Activated CD4-positive, alpha-beta T cell treated with anti-CD3 and anti-CD28 coated beads, Interleukin-2, amount 50 U/mL, for 16 hours (primary cell): ENCODE measurements at places on chromosomes 1 and 21.

GRCh38 chr1:19229828-19230325 is 19.8 kb upstream of the UBR4 start:
- DNase-seq: no peak

GRCh38 chr1:164515231-164515630 is 43.8 kb upstream of the PBX1 start:
- no peak for DNase-seq

- no peak for DNase-seq
Measured at GRCh38 chr1:94119306-94119705, 1.6 kb downstream of the ABCA4 start.

DNA sequence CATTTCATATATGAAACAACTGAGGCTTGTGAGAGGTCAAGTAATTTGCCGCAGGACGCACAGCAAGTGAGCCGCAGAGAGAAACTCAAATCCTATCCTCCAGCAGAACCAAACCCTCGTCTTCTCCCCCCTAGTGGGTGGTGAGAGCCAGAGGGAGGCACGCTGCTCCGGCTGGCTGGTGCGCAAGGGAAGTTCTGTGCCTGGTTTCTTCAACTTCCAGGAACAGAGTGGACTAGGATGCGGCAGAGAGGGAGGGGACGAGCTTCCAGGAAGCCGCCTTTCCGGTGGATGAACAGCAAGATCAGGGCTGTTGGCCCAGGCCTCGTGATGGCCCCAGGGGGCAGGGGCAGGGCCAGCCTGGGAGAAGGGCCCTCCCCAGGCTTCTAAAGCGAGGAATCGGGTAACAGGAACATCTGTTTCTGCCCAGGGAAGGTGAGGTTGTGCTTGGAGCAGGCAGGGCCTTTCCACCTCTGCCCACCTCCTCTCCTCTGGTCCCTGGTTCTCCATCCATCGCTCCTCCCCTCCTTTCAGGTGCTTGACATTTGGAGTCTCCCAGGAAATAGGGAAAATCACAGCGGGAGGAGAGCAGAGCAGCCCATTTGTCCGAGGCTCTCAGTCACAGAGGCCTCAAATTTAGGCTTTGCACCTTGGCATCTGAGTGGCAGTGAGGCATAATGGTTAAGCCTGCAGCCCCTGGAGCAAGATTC is 16.8 kb upstream of the PDIK1L start:
- no peak for DNase-seq

DNA sequence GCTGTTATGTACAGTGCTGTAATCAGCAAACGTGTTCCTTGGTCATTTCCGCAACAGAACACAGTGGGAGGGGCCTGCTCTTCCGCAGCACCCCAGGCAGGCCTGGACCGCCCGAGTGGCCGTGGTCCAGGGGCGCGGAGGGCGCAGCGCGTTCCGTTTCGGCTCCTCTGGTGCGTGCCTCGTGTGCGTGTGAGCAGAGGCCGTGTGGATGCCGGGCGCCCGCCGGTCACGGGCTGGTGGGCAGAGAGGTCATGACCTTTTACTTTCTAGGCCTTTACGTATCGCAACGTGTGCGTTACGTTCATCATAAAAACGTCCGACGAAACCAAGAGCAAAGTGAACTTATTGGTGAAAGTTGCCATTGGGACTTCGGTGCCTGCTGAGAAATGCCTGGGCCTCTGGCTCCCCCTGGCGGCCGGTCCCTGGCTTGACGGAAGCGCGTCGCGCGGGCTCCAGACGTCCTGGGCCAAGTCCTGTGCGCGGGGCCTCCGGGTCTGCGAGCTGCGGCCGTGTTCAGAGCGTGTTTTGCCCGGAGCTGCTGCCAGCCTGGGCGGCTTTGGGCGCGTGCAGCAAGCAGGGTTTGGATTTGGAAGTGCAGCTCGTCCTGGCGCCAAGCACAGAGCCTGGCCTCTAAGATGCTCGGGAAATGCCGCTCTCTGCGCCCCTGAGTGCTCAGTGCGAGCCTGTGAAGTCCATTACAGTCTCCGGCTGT is 34.4 kb downstream of the COL18A1 start:
- peak; percentile 85 for DNase-seq

DNA sequence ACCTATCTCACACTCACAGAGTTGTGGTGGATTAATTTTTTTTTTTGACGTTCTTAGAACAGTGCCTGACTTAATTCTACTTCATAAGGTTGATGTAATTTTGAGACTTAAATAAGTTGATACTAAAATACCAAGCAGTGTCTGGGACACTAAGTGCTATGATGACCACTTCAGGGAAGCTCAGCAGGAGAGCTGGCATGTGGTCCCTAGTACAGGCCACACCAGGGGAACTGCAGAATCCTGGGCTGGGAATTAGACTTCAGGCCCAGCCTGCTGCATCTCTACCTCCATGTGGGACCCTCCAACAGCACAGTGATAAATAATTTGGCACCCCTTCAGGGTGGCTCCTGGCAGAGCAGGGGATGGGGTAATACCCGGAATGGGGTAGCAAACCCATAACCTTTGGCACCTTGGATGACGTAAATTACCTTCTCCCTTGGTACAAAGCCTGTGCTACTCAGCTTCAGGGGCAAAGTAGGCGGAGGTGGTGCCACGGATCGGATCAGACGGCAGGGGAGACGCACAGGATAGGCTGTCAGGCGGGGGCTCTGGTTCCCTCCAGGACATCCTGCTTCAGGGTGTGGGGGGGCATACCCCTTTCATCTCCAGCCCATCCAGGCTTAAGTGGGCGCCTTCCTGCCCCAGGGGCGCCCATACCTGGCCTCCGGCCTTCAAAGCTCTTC is 4.8 kb downstream of the MFSD2A start:
- DNase-seq: no peak

DNA sequence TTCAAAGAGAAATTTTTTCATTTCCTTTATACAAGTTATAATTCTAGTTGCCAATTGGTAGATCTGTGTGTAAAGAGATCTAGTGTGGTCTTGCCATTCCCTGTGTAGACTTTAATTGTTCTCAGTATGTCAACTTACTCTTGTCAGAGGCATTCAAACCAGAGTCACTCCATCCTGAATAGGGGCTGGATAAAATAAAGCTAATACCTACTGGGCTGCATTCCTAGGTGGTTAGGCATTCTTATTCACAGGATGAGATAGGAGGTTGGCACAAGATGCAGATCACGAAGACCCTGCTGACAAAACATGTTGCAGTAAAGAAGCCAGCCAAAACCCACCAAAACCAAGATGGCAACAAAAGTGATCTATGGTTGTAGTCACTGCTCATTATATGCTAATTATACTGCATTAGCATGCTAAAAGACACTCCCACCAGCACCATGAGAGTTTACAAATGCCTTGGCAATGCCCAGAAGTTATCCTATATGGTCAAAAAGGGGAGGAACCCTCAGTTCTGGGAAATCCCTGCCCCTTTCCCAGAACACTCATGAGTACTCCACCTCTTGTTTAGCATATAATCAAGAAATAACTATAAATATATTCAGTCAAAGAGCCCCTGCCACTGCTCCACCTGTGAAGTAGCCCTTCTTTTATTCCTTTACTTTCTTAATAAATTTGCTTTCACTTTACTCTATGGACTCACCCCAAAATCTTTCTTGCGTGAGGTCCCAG is 74.0 kb upstream of the ADAMTS5 start:
- no peak for DNase-seq

DNA sequence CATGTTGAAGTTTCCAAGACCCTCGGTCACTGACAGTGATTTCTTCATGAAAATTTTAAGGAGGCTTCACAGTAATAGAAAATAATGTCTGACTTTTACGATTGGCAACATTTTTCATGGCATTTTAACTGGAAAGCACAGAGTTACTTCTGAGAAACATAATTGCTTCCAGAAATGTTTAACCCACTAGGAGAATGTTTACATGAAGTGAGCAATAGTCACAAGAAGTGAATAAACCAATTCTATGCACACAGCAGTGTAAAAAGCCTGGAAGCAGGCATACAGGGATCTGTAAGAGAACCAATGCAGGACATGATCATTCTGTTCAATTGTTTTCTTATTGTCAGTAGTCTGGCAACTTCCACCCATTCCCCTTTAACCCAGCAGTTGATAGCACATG is 316.2 kb upstream of the CXADR start:
- no peak for DNase-seq
